Upper lobe of left lung (tissue), 6 donors: ENCODE measurements at places on chromosomes 3 and 15.

GRCh38 chr15:87604857-87605446 is 651.6 kb downstream of the NTRK3 start:
- no peaks in the 10 kb centered on the region for H3K27me3 ChIP-seq
- H3K36me3 ChIP-seq, result no peaks in the 10 kb centered on the region
- H3K4me1 ChIP-seq, result no peaks in the 10 kb centered on the region
- H3K4me3 ChIP-seq, result no peak overlapping the region
- DNase-seq, result no peak

DNA sequence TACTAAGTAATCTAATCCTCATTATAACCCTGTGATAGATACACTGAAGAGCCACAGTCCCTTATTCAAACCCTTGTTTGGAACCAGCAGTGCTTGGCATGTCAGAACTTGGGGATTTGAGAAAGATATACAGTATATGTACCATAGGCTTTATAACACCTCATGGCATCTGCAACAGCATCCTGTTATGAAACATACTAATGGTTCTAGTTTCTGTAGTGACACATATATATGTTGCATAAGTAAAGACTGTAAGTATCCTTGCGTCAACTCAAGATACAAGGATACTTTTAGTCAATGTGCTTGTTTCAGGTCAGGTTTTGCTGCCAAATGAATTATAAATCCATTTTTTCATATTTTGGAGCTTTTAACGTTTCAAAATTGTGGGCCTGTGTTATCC is 58.5 kb downstream of the CCNL1 start:
- no peak overlapping the region for H3K27ac ChIP-seq
- H3K4me3 ChIP-seq, result no peak overlapping the region
- H3K4me1 ChIP-seq, result peaks cover 7% of the 10 kb centered on the region
- no peaks in the 10 kb centered on the region for H3K27me3 ChIP-seq
- no peak for DNase-seq

DNA sequence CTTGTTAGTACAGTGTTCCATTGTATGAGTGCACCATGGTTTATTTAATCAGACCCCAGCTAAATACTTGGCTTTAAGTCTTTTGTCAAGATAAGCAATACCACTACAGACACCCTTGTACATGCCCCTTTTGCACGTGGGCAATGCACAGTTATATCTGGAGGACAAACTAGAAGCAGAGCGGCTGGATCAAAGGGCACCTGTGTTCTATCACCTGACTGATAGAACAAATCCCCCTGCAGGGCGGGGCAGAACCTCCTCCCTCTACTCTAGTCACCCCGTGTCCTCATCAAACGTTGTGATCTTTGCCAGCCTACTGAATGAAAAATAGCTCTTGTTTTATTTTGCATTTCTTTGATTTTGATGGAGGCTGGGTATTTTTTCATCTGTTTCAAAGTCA is 314.9 kb downstream of the TLE3 start:
- no peaks in the 10 kb centered on the region for H3K36me3 ChIP-seq
- H3K27ac ChIP-seq, result no peak overlapping the region
- no peaks in the 10 kb centered on the region for H3K4me1 ChIP-seq
- no peak for DNase-seq
- no peak overlapping the region for H3K4me3 ChIP-seq
- H3K27me3 ChIP-seq, result no peaks in the 10 kb centered on the region

GRCh38 chr15:43242616-43243015 is 21.8 kb upstream of the EPB42 start:
- H3K36me3 ChIP-seq, result no peaks in the 10 kb centered on the region
- H3K27me3 ChIP-seq, result no peaks in the 10 kb centered on the region
- no peaks in the 10 kb centered on the region for H3K4me1 ChIP-seq
- H3K27ac ChIP-seq, result no peak overlapping the region
- no peak for DNase-seq

GRCh38 chr3:17151598-17152373 is 267.0 kb downstream of the PLCL2 start:
- no peak overlapping the region for H3K27ac ChIP-seq
- no peaks in the 10 kb centered on the region for H3K27me3 ChIP-seq
- no peak overlapping the region for H3K4me3 ChIP-seq
- H3K36me3 ChIP-seq, result peaks cover 17% of the 10 kb centered on the region
- DNase-seq, result no peak

- H3K27ac ChIP-seq, result no peak overlapping the region
- H3K36me3 ChIP-seq, result no peaks in the 10 kb centered on the region
- DNase-seq, result no peak
- no peak overlapping the region for H3K4me3 ChIP-seq
Measured at GRCh38 chr15:47461652-47462141, 255.6 kb upstream of the SEMA6D start.

GRCh38 chr3:125045965-125046364 is 9.8 kb downstream of the HEG1 start:
- H3K4me3 ChIP-seq, result no peak overlapping the region
- H3K36me3 ChIP-seq, result no peaks in the 10 kb centered on the region
- peaks cover 70% of the 10 kb centered on the region for H3K4me1 ChIP-seq

- DNase-seq, result no peak
- no peaks in the 10 kb centered on the region for H3K36me3 ChIP-seq
- no peaks in the 10 kb centered on the region for H3K4me1 ChIP-seq
- H3K27me3 ChIP-seq, result no peaks in the 10 kb centered on the region
Measured at GRCh38 chr3:72086042-72086742, 301.2 kb upstream of the PROK2 start.

GRCh38 chr3:99896482-99896881 is 78.8 kb downstream of the CMSS1 start:
- no peaks in the 10 kb centered on the region for H3K4me1 ChIP-seq
- no peak overlapping the region for H3K4me3 ChIP-seq
- peak overlapping the region; percentile 22 for H3K27ac ChIP-seq
- no peaks in the 10 kb centered on the region for H3K36me3 ChIP-seq
- DNase-seq, result no peak
- no peaks in the 10 kb centered on the region for H3K27me3 ChIP-seq

DNA sequence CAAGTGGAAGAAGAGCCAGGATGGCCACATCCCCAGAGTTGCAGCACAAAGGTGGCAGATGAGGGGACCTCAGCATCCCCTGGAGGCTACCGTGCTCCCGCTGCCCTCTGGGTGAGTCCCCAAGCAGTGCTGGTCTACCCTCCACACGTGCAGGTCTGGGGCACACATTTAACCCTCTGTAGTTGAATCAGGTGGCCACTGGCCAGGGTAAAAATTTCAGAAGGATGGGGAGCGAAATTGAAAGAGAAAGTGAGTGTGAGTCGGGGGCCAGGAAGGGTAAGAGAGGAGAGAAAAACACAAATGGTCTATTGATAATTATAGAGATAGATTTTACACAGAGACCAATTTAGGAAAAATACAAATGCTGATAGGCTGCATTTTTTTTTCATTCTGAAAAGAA is 139.5 kb upstream of the EIF1B start:
- H3K4me3 ChIP-seq, result no peak overlapping the region
- no peaks in the 10 kb centered on the region for H3K27me3 ChIP-seq
- H3K4me1 ChIP-seq, result no peaks in the 10 kb centered on the region
- H3K27ac ChIP-seq, result no peak overlapping the region
- H3K36me3 ChIP-seq, result no peaks in the 10 kb centered on the region

DNA sequence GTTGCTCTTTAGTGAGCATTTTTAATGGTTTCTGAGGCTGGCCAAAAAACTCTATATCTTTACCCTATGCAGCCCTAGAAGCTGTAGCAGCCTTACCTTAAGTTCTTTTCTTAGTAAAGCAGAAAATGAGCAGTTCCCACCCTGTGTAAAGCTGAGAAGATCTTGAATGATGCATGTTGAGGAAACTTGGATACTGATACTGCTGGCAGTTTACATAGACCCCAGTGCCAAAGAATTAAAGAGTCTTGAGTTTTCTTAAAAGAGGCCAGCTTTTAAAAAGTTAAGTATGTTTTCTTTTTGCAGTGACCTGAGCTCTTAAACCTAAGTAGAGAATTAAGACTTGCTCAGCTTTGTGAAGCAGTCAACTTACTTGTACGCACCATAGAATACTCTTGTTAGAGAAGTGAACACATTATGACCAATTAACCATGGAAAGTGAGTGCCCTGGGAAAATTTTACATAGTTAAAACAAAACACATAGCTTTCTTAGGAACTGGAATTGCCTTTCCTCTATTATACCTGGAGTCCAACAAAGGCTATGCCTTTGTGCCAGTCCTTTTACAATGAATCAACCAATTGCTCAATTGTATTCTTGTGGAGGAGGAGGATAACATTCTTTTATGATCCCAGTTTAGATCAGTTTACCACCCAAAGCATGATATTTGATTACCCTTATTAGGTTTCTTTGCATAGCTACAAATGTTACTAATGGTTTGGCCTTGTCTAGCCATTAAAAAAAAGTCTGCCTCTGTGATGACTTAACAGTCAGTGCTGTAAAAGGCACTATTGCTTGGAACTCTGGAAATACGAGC is 28.4 kb downstream of the PLS1 start:
- no peak for DNase-seq
- no peak overlapping the region for H3K4me3 ChIP-seq
- no peaks in the 10 kb centered on the region for H3K4me1 ChIP-seq
- H3K36me3 ChIP-seq, result no peaks in the 10 kb centered on the region
- H3K27ac ChIP-seq, result no peak overlapping the region

DNA sequence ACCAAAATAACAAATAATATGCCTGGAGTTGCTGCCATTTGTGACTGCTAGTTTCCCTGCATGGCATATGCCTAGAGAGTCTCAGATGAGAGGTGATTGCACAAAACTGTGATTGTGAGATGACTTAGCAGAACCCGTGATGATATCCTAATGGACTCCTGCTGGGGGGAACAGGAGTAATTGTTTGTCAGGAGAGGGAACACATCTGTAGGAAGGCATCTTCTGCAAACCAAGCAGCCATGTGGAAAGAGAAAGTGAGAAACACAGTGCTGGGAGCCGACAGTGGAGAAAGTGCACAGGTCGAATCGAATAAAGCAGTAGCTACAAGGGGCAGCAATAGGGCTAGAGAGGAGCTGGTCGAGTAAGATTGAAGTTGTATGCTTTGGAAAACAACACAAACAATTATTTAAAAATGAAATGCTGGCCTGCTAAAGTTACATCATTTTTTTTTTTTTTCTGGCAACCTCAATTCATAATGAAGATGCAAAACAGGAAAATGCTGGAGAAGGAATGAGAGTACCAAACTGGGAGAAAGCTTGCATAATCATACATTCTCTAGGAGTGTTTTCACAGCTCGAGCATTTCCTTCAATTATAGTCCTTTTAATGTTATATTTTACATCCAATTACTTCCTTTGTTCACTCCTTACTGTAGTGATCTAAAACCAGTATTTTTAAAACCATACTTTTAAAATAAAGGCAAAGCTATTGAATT is 494.2 kb upstream of the AGTR1 start:
- H3K36me3 ChIP-seq, result no peaks in the 10 kb centered on the region
- no peak overlapping the region for H3K27ac ChIP-seq
- DNase-seq, result no peak
- no peaks in the 10 kb centered on the region for H3K4me1 ChIP-seq
- no peak overlapping the region for H3K4me3 ChIP-seq

GRCh38 chr3:101414121-101414520 is 93.7 kb upstream of the IMPG2 start:
- DNase-seq, result no peak
- no peaks in the 10 kb centered on the region for H3K4me1 ChIP-seq
- no peak overlapping the region for H3K27ac ChIP-seq
- H3K27me3 ChIP-seq, result no peaks in the 10 kb centered on the region

DNA sequence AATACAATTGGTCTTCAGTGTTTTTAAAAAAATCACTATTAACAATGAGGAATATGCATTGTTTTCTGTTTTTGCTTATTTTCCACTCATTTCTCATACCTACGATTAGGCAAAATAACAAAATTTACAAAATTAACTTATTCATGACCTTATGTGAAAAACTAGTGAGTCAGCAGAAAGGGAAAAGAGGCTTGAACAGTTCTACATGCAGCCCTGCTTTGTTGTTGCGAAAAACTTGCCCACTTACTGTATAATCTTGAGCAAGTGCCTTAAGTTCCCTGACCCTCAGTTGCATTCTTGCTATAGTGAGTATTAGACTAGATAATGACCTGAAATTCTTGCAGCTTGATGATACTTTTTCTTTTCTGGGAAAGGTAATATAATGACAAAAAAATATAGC is 551.1 kb upstream of the BCHE start:
- H3K27ac ChIP-seq, result no peak overlapping the region
- no peaks in the 10 kb centered on the region for H3K4me1 ChIP-seq
- no peaks in the 10 kb centered on the region for H3K36me3 ChIP-seq
- no peak for DNase-seq

DNA sequence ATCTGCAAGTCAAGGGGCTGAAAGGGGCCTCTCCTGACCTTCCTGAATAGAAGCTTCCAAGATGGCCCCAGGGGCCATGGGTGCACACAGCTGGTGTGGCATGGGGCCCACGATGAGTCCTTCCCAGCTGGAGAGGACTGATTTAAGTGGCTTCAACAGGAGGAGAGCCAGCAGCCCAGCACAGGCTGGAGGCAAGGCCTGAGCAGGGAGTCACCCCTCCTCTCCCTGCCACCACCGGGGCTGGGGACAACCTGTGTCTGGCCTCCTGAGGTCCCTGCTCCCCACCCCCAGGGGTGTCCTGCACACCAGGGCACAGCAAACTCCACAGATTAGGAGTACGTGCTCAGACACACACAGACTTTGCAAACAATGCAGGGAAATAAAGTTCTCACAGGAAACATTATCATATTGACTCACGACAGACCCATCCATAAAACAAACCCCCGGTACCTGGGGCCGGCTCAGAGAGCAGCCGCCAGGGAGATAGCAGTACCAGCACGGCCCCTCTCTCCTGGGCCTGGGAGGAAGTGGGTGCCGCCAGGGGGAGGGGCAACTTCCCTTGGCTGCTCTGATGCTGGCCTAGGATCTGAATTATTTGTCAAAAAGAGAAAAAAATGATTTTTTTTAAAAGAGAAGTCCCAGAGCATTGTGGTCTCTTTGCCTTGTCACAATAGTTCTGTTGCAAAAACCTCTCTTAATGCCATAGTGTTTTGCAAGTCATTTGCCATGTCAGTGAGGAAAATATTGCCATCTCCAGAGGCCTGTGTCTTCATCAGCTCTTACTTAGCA is 21.9 kb upstream of the TSEN2 start:
- no peak overlapping the region for H3K4me3 ChIP-seq
- H3K36me3 ChIP-seq, result no peaks in the 10 kb centered on the region
- peak; percentile 48 for DNase-seq
- peaks cover 3% of the 10 kb centered on the region for H3K4me1 ChIP-seq

GRCh38 chr3:132713977-132714727 is 8.1 kb downstream of the NPHP3 start:
- no peak overlapping the region for H3K27ac ChIP-seq
- H3K36me3 ChIP-seq, result peaks cover 6% of the 10 kb centered on the region
- no peak for DNase-seq
- H3K4me3 ChIP-seq, result no peak overlapping the region
- H3K4me1 ChIP-seq, result peaks cover under 1% of the 10 kb centered on the region

- H3K36me3 ChIP-seq, result no peaks in the 10 kb centered on the region
- no peak overlapping the region for H3K27ac ChIP-seq
- H3K4me3 ChIP-seq, result no peak overlapping the region
- DNase-seq, result no peak
- no peaks in the 10 kb centered on the region for H3K27me3 ChIP-seq
Measured at GRCh38 chr3:77042882-77043281, 3.0 kb downstream of the ROBO2 start.

- no peak overlapping the region for H3K4me3 ChIP-seq
- H3K27me3 ChIP-seq, result no peaks in the 10 kb centered on the region
- no peaks in the 10 kb centered on the region for H3K4me1 ChIP-seq
- H3K36me3 ChIP-seq, result no peaks in the 10 kb centered on the region
Measured at GRCh38 chr3:30407651-30408050, 198.8 kb upstream of the TGFBR2 start.
